Muscle of arm (tissue), 14 donors: ENCODE measurements at places on chromosomes 5 and 9.

DNA sequence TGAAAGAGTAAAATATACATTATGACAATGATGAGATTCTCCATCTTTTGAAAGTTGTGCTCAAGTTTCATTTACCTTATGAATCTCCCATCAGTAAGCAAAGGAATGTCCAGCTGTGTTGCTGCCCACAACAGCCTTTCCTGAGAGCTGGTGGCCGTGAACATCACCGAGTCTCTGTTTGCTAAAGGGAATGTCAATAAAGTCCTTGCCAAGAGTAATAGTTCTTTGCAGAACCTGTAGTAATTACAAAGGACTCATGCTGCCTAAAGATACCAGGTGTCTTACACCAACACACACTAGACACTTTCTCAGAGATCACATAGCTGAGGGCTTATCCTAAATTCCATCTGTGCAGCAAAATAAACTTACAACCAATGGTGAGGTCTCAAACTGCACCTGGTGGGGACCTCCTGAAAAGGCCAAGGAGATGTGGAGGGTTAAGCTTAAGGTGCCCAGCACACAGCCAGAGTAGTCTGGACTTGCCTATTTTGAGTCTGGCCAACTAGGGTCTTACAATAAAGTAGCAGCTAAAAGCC is 111.1 kb upstream of the DAPK1 start:
- no peak for DNase-seq

DNA sequence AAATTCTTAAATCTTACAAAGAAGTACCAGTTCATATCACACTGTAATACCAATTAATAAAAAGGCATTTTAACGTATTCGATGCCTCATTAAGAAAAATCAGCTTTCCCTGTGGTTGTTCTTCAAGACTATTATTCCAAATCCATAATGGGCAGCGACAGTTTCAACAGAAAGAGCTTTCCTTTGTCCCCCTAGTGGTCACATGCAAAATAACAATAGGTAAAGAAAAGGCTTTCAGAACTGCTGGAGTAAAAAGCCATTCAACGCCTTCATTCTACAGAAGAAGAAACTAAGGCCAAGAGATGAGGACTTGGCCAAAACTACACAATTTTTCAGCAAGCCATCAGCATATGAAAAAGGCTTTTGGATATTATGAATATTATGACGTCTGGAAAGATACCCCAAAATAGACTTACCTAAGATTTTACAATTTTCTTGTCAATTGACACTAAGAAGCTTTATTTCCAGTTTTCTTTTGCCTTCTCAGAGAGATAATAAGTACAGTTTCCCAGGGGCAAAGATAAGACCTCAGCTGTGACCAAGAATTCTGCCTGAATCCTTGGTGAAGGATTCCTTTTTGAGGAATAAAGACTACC is 6.7 kb upstream of the CDH6 start:
- DNase-seq = no peak

DNA sequence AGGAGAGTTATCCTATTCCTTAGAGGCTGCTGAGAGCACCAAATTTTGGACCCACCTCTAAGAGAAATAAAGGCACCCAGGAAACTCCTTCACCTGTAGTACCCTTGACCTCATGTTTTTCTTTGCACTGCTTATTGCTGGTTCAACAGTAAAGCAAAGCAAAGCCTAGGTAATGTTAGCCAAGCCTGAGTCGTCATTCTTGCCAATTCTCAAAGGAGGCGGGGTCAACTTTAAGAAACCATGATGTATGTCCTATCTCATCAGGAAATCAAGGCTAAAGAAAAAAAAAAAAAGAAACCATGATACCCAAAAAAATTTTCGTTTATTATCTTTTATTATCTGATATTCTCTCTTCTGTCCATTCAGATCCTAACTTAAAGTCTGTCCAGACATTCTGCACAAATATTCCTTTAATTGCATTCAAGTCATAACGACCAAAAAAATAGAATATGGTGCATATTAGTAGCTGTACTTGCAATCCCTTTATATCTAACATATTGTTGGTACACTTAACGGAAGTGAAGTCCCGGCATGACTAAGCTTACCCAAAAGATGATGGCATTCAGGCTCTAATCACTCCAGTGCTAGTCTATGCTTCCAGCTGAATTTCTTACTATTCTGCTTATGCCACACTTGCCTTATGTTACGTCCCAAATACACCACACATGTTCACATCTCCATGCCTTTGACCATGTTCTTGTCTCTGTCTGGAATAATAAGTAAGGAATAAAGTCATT is 1.8 kb downstream of the AUH start:
- DNase-seq = no peak

DNA sequence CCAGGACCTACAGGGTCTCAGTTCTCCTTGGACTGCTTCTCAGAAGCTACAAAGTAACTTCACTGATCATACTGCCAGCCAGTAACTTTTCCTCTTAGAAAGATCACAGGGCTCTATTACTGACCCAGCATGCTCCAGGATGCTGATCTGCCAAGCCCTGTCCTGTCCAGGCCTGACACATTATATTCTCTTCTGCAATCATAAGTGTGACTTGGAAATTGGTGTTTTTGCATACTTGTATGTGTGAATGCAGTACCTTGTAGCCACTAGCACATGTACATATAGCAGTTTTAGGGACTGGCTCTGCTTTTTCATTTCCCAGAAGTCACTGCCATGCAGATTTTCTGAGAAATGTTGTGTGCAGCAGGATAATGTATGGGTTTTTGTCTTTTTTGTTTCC is 40.1 kb upstream of the CCNH start:
- no peak for DNase-seq

DNA sequence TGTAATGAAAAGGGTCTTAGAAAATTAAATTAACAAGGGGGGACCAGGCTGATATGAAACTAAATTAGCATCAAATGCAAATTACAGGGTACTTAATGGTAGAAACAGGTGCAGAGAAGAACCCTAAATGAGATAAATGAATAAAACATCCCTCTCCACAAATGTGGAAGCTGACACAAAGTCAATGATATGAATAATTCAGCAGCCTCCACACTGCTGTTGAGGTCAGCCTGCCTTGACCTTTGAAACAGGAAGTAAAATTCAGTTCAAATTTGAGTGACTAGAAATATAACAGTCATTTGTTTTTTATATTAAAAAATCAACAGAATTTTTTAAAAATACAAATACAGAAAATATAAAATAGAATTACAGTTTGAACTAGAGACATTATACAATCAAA is 40.0 kb downstream of the EBF1 start:
- DNase-seq = no peak

- peak; percentile 55 for DNase-seq
These were observed 207.3 kb downstream of the TMEM38B start for GRCh38 chr9:105901514-105902109.

- peak; percentile 61 for DNase-seq
These were observed 30.4 kb downstream of the DUSP1 start for GRCh38 chr5:172740428-172741205.

- DNase-seq = peak; percentile 51
These were observed 245.4 kb downstream of the RAB3C start for GRCh38 chr5:58828258-58828657.

DNA sequence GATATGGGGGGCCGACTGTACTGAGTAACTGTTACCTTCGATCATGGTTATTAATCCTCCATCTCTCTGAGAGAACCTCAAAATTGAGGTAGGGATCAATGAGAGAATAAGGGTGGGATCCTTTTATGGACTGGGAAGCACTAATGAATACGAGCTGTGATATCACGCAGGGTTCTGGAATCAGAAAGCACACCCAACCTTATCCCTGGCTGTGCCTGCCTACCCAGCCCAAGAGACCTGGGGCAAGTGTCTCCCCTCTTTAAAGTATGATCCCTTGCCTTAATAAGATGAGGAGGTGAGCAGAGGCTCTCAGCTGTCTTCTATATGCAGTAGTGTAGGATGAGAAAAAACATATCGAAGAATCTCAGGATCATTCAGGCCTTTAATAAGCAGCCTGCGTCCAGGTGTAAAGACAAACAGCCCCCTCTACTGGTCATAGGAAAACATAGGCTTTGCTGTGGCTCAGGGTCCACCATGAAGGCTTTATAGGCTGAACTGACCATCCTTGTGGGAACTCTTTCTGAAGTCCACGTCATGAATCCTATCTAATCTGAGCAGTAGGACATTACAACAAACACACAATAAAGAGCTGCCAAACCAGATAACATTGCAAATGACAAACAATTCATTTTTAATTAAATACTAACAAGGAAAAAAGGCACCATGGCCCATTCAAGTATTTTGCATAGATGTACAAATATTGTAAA is 16.8 kb downstream of the NIPAL4 start:
- DNase-seq = peak; percentile 64

DNA sequence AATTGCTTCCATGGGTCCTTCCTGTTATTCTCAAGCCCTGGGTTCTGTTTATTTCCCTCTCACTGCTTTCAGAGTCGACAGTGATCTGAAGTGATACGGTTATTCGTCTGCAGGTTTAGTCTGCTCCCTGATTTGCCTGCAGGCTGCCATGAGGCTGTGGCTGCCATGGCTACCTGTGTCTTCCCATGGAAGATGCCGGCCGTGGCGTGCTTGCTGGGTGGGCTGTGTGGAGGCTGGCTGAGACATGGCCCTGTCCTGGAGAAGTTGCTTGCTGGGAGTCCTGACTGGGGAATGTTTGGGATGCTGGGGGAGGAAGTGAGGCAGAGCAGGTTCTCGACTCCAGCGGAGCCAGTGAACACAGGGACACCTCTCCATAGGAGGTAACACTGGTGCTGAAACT is 104.1 kb upstream of the TBC1D2 start:
- no peak for DNase-seq

DNA sequence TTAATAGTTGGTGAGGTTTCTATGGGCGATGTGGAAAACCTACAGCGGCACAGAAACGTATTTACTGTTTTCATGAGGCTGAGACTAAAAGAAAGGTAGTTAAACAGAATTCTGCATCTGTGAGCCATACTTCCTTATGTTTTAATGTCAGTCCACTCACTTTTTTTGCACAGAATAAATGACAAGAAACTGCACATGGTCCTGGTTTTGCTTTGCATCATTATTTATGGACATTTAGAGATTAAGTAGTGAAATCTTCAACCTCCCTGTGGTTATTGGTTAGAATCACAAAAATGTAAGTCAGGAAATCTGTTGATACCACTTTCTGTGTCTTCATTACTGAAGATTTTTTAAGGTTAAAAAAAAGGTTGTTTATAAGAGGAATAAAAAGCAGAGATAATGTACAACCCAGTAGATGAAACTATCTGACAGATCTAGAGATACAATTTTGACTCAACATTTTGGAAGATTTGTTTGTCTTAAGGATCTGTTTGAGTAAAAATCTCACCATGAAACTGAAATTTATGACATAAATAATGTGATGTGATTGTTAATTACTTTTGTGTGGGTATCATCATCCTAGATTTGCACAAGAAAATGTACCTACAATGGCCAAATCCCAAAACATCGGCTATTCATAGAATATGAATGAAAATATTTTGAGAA is 2.4 kb downstream of the PRR16 start:
- DNase-seq = no peak

DNA sequence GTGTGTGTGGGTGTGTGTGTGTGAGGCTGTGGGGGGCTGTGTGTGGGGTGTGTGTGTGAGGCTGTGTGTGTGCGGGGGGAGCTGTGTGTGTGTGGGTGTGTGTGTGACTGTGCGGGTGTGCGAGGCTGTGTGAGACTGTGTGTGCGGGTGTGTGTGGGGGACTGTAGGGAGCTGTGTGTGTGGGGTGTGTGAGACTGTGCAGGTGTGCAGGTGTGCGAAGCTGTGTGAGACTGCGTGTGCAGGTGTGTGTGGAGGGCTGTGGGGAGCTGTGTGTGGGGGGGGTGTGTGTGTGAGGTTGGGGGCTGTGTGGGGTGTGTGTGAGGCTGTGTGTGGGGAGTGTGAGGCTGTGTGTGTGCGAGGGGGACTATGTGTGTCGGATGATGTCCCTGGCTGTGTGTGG is 23.2 kb downstream of the AHRR start:
- DNase-seq = no peak

- DNase-seq = no peak
These were observed 9.2 kb downstream of the ALAD start for GRCh38 chr9:113391917-113392316.

GRCh38 chr5:91143840-91144239 is 239.3 kb downstream of the ARRDC3 start:
- DNase-seq = no peak

- DNase-seq = no peak
These were observed 15.7 kb downstream of the SEMA4D start for GRCh38 chr9:89482056-89482851.

DNA sequence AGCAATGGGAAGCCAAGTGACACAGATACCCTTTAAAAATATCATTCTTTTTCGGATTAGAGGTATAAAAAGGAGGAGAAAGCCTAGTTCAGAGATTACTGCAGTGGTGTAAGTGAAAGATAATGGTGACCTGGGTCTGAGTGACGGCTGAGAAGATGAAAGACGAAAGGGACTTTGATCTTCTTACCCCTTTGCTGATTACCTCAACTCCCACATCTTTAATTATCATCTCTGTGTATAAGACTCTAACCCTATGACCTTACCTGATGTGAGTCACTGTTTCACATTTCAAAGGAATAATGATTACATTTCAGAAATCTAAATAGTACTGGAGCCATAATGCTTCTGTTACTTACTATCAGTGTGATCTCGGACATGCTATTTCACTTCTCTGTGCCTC is 21.4 kb upstream of the CCNO start:
- DNase-seq = no peak

DNA sequence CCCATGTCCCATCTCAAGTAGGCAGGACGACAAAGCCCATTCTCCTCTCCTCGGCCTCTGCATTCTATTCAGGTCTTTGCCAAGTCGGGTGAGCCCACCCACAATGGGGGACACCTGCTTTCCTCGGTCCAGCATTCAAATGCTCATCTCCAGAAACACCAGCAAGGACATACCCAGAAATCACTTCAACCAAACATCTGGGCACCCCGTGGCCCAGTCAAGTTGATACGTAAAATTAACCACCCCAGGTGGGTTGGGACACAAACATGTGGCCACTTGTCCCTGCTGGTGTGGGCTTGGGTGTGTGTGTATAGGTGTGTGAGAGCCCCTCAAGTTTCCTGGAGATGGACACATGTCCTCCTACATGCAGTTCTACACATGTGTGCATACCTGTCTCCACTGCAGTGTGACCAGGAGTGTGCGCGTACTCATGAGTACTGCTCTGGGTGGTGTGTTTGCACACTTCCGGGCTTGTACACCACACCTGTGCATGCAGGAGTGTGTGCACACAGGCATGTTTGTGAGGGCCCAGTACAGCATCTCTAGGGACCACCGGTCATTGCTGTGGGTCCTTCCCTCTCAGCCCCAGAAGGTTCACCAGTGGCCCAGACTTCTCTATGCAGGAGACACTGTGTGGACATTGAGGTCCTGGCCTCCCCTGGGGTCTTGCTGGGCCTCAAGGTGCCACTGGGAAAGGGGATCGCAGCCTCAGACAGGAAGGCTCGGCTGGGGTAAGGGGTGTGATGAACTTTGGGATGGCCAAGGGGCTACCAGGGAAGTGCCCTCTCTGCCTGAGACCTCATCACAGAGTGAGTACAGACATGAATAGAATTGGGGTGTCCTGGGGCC is 35.4 kb upstream of the RXRA start:
- DNase-seq = no peak
